ENCODE measurements at places on chromosomes 7 and 10. TPM values are rescaled to one million over a fixed set of nuclear protein-coding genes. Genes with fewer than 3 reads are reported as not detected.

The AKR1C8 gene
- not detected for polyA plus RNA-seq

DNA sequence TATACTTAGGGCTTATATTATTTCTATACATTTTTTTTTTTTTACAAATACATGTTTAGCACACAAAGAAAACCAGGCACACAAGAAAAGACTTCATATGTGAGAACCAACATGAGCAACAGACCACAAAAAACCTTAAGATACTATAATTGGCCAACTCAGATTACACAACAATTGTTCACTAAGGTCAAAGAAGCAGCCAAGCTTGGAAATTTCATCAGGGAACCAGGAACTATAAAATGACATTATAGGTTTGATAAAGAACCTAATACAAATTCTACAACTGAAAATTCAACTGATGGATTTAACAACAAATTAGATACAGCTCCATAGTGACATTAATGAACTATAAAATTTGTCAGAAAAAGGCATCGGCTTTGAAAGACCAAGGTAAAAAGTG lies 4.4 kb upstream of the LUC7L2 start:
- no peak for DNase-seq

DNA sequence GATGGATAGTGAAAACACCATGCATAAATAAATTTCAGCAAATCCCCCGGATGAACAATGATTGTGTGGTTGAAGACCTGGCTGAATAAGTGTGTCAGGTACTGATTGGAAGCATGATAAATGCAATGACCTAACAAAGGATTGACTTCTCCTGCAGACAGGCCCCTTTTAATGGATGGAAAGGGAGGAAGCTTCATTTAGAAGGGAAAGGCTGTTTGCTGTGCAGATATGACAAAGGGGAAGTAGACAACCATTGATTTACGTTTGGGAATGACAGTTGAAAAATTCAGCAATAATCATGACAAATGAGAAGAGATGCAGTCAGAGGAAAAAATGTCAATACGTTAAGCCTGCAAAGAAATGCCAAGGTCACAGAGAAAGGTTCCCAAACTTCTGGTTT lies 503.8 kb downstream of the LRMDA start:
- no peak for DNase-seq

The PDAP1 gene
- polyA plus RNA-seq, result 257 TPM

DNA sequence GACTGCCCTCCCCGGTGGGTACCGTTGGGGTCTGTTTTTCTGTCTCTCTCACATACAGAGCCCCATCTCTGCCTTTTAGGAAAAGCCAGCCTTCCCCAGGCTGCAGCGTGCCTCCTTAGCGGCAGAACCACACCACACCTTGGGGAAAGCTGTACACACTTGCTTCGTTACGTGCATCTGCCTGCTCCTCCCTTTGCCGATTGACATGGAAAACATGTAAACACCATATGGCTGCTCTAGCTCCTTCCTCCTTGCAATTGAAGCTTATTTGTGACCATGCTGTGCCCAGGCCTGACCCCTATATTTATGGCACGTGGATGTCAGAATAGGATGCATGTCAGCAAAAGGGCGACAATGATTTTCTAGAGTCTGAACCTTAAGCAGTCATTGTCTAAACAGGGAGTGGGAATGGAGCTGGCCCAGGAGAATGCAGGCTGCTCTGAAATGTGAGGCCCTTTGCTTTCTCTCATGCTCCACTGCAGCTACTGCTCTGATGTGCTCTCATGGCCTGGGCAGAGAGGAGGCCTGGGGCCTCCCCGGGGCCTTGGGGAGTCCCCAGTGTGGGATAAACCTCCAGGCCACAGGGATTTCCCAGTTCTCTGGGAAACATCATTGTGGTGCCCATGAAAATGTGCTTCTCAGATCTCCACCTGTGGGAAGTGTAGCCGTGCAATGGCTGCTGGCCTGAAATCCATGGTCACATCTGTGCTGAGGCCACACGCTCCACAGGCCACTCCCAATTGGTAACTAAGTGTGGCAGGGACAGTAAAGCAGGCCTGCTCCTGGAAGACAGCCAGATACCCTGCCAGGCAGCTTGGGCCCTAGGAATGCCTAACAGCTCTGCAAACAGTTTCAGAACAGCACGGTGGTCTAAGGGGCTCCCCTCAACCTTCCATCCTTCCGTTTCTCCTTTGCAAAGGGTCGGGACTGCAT lies 18.6 kb downstream of the PDE6C start:
- no peak for DNase-seq

- no peak for DNase-seq
Measured at GRCh38 chr7:150787321-150788281, 12.6 kb downstream of the TMEM176B start.

The TECPR1 gene
- polyA plus RNA-seq, result 14.0 TPM

- DNase-seq, result no peak
Measured at GRCh38 chr10:124663228-124663627, 81.0 kb downstream of the FAM53B start.

- DNase-seq, result no peak
Measured at GRCh38 chr7:746155-747061, 19.3 kb upstream of the PRKAR1B start.

DNA sequence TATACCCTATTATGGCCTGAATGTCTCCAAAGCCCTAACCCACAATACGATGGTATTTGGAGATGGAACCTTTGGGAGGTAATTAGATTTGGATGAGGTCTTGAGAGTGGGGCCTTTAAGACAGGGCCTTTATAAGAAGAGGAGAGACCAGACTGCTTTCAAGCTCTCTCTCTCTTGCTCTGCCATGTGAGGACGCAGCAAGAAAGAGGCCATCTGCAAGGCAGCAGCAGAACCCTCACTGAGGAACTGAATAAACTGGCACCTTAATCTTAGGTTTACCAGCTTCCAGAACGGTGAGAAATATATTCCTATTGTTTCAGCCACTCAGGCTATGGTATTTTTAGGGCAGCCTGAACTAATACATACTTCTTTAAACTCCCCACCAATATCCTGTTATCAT lies 2.0 kb upstream of the GNAI1 start:
- DNase-seq, result no peak

- no peak for DNase-seq
Measured at GRCh38 chr10:78290131-78290750, 256.6 kb downstream of the RPS24 start.

- DNase-seq, result no peak
Measured at GRCh38 chr7:41825927-41826480, 123.1 kb upstream of the INHBA start.

- DNase-seq, result no peak
Measured at GRCh38 chr7:81173766-81174281, 255.0 kb upstream of the SEMA3C start.

DNA sequence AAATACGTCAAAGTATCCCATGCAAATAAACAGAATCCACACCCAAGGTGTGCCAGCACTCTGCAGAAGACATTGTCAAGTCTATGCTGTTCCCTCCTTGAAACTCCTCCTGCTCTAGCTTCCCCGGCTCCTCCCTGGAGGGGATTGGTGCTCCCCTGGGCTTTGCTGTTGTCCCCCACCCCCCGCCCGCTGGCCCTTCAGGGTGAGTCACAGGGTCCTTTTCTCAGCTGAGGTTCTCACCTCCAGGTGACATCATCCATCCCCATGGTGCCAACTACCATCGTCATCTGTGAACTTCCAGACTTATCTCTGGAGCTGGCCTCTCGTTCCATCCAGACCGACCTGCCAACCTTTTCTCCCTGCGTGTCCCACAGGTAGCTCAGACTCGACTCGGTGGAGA lies 77.0 kb downstream of the ITIH5 start:
- no peak for DNase-seq

- DNase-seq, result no peak
Measured at GRCh38 chr10:21995557-21995956, 8.0 kb downstream of the DNAJC1 start.

DNA sequence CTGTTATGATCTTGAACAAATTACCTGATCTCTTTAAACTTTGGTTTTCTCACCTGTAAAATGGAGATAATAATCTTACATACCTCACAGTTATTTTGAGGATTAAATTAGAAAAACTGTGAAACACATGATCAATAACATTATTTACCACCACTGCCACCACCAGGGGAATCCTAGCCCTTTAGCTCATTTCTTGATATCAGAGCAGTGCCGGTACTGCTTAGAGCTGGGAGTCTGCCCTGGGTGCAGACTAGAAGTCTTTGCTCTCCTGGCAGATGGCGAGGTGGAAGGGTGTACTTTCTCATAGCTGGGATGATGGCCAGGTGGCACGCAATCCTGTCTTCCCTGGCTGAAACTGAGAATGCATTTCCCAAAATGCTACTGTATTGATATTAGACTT lies 12.7 kb upstream of the EFCAB10 start:
- DNase-seq, result no peak

DNA sequence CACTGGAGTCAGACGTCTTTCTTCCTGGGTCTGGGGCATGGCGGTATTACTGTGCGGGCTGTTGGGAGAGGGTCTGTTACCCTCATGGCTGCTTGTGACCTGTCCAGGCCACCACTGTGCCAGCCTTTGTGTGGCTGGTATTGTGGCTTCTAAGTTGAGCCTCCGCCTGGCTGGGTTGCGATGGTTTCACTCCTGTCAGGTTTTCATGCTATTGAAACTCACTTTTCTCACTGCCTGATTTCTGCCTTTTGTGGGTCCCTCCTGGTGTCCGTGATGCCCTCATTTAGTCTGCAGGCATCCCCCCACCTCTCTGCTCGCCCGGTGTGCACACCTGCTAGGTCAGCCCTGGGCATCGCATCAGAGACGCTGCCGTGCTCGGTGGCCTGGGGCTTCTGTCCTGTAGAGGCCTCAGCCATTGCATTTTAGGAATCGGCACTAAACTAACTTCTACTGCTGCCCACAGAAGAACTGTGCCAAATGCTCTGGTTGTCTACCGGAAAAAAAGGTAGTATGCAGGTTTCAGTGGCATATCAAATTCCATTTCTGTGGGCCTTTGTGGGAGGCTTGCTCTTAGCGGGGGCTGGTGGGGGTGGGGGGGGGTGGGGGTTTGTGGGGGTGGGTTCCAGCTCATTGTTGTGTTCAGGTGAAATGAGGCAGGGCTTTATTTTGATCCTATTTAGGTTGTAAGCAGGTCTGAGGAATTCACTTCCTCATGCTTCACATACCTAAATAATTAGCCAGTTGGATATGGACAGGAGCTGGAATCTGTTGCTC lies 64.3 kb downstream of the MGMT start:
- DNase-seq, result no peak

GRCh38 chr7:3117081-3117480 lies 73.4 kb upstream of the CARD11 start:
- no peak for DNase-seq

- DNase-seq, result no peak
Measured at GRCh38 chr10:103690281-103690680, 165.1 kb downstream of the SH3PXD2A start.

DNA sequence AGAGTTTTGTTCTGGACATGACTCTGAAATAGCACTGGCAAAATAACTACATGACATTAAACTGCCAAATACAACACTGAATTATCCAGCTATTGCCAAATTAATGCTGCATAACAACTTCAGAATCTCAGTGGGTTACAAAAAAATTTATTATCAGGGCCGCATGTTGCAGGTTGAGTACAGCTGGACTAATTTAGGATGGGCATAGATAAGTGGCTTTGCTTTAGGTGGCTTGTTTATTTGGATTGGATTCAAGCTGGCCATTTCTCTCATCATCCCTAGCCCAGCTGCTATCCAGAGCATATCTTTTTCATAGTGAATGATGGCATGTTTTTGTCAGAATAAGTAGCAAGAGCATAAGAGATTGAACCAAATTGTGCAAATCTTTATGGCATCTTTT lies 1277.1 kb downstream of the REEP3 start:
- no peak for DNase-seq

- peak; percentile 97 for DNase-seq
Measured at GRCh38 chr10:16436758-16437539, at the start of gene PTER. Gene PTER, plus strand, starts transcription at chr10:16437010. Its CDS starts 47,375 bp downstream, at chr10:16484385.

- no peak for DNase-seq
Measured at GRCh38 chr10:104322416-104322782, 15.9 kb downstream of the ITPRIP start.

DNA sequence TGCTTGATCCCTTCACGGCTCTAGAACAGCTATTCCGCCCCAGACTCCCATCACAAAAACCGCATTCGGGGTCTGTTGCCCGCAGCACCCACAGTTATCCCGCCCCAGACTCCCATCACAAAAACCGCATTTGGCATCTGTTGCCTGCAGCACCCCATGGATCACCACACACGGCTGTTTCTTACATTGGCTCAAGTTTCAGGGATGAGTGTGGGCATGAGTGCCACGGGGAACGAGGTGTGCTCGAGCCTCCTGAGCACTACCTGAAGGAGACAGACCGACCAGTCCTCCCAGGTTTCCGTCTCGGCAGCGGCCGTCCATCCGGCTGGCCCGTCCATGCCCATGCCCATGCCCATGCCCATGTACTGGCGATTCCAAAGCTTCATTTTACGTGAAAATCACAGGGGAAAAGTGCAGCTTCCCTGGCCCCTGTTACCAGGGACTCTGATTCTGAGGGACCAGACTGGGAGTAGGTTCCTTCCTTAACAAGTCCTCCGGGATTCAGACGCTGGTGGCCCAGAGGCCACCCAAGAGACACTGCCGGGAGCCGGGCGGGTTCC lies 66.4 kb upstream of the INSIG1 start:
- no peak for DNase-seq

The CRPPA gene
- 0.79 TPM for polyA plus RNA-seq

GRCh38 chr10:132331601-132332432 lies at the start of gene LRRC27:
Gene LRRC27, plus strand, starts transcription at chr10:132332193. Its CDS starts 1,332 bp downstream, at chr10:132333525.
- DNase-seq, result peak; percentile 100

GRCh38 chr10:119686465-119687191 lies 35.4 kb downstream of the BAG3 start:
- DNase-seq, result peak; percentile 82

The LEP gene
- polyA plus RNA-seq, result 0.12 TPM

GRCh38 chr7:101563943-101564777 lies 64.9 kb downstream of the MYL10 start:
- DNase-seq, result no peak

The SLC26A4 gene
- polyA plus RNA-seq, result 0.13 TPM

DNA sequence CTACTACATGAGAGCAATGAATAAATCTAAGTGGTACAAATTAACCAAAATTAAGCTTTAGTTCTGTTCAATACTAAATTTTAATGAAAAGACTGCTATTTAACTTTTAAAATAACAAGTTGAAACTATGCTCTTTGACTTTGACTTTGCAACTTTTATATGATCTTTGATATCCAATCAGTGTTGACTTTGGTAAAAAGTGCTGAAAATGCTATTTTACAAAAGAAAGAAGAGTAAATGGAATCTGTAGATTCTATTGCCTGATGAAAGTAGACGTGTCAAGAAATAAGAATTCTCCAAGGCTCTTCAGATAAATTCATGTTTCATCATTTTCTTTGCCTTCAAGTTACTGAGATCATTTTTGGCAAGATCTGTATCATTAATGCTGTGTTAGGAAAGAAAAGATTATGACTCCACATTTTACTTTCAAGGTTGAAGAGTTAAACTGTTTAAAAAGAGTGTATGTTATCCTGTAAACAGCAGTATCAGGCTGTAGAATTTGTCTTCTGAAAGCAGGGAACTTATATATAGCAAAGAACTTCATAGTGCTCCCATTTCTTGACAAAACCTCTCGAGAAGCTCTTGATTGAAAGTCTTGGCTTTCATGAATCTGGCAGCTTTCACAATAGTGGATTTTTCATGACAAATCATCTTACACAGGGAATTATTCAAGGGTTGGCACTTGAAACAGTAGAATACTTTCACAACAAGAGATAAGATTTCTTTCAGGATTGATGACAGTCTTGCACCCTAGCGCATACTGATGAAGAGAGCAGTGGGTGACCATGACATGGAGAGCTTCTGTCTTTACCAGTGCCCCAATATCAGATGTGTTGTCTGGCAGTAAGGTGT lies 72.1 kb downstream of the PTEN start:
- no peak for DNase-seq
